ENCODE measurements at places on chromosomes 12 and 14.
A peak's percentile ranks its signal among the peaks of the same experiment; 100 is the strongest.

DNA sequence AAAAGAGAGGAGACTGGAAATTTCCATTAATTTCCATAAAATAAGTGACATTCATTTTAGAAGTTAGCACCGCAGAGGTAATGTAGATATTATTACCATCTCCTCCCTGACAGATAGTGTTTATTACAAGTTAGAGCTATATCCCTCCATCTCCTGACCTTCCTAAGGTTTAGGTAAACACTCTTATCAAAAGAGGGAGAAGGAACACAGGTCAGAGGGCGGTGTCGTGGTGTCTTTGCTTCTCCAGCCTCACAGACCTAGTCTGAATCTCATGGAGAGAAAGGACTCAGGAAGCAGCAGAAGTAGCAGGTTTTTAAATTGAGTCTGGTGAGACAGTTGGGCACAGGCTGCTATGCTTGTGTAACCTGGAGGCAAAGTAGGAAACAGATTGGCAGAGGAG, 11.5 kb upstream of the POC1B start:
- no peak for DNase-seq

DNA sequence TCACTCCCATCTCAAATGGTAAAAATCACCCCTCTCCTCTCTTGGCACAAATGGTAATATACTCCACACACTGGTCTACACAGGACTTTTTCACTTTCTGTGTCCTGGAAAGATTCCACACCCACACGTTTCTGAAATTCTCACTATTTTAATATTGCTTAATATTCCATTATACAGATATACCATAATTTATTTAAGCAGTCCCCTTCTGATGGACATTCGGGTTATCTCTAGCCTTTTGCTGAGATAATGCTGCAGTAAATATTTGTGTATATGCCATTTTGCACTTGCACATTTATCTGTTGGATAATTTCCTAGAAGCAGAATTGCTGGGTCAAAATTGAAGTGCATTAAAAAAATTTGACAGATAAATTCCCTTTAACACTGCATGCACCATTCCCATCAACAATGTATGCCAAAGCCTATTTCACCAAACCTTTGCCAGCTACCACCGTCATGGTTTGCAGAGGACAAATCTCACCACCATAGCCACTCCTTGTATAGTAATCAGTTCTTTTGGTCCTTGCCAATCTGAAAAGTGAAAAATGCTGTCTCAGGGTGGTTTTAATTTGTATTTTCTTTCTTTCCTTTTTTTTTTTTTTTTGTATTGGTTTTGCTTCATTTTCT, 15.5 kb upstream of the COL2A1 start:
- DNase-seq = no peak

DNA sequence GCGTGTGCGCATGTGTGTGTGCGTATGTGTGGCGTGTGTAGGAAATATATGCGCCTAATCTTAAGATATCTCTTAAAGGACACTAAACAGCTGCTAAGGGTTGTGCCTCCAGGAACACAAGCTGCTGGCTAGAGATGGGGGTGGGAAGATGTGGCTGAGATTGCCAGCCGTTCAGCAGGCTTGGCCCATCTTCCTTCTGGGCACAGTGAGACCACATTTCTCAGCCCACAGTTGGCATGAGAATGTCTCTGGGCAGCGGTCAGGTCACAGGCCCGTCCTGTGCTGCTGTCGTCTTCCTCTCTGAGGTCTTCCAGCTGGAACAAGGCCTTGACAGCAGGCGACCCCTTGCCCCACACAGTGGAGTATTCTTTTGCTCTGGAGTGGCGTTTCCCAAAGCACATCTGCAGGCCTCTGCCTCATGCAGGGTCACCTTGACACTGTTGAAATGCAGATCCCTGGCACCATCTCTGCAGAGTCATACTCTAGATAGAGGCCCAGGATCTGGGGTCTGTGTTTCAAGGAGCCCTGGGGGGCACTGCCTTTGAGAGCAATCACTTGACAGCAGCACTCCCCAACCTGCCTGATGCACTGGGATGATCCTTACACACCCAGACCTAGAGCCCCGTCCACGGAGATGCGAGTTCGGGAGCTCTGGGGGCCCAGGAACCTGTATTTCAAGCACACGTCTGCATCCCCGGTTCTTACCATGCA, 335.5 kb upstream of the SFSWAP start:
- no peak for DNase-seq

DNA sequence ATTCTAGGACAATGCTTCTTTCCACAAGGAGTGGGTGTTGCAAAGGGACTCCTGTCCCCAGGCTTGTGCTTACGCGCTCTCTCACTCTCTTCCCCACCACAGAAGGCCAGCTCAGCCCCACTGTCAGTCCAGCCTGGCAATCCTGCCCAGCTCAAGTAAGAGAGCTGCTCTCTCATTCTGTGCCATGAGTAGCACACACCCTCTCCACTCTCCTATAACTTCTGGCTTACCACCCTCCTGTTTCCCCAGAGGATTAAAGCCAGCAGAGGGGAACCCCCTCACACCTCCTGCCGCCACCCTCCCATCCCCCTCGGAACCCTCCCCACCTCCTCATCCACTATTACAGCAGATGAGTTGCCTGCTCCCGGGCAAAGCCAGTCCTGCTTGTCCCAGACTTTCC, 17.1 kb downstream of the NCKAP5L start:
- DNase-seq = no peak

DNA sequence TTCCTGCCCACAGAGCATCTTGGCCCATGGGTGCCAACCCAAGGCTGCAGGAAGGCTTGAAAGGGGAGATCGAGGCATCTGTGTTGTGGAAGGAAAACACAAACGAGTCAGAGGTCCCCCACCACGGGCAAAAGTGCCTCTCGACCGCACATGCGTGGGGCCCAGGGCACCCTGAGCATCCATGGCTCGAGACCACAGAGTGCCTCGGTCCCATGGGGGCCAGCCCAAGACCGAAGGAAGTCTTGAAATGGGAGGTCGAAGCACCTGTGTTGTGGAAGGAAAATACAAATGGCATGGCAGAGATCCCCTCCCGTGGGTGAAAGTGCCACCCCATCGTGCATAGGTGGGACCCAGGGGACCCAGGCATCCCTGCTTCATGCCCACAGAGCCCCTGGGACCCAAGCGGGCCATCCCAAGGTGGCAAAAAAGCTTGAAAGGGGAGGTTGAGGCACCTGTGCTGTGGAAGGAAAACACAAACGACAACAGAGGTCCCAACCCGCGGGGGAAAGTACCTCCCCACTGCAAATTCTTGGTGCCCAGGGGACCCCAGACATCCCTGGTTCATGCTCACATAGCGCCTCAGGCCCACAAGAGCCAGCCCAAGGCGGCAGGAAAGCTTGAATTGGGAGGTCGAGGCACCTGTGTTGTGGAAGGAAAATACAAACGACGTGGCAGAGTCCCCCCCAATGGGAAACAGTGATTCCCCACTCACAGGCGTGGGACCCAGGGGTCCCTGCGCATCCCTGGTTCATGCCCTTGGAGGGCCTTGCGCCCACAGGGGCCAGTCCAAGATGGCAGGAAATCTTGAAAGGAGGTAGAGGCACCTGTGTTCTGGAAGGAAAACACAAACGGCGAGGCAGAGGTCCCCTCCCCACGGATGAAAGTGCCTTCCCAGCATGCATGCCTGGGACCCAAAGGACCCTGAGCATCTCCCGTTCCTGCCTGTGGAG, 373.0 kb downstream of the ALG10 start:
- DNase-seq = peak; percentile 1

DNA sequence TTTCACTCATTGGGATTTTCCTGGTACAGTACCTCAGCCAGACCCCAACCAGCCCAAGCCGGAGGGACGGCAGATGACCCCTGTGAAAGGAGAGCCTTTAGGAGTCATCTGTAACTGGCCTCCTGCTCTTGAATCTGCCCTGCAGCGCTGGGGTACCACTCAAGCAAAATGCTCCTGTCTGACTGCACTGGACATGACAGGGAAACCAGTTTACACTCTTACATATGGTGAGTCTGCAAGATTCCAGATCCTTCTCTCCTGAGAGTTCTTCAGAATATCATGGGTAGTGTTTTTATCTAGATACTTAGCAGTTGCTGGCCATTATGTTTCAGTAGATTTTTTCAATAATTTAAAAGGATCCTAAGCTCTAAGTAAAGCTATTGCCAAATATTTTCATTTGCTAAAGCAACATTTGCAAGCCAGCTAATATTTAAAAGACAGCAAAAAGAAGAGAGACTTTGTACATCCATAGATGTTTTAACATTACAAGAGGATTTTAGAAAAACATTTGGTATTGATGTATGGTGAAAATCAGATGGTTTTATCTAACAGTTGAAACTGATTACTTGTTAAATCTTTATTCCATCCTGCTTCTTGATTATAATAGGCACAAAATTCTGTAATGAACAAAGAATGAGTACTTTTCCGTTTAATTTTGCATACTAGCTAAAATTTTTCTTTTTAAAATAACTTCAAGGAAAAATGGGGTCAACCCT, 85.1 kb upstream of the ATF1 start:
- DNase-seq = no peak

DNA sequence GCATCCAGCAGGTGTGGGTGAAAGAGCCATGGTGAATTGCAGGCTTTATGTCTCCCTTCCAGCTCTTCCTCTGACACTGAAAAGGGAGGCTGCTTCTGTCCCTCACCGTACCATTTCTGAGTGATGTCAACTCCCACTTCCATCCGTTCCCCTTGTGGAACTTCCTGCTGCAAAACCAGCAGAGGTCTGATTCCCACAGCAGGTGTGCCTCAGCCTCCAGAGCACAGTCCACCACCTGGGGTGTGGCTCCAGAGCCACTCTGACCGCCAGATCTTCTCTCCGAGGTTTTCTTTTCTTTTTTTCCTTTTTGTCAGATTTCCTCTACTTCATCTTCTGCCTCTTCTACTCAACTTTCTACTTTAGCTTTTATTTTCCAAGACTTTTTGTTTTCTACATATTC, 62.7 kb downstream of the CDC42BPB start:
- DNase-seq = no peak

DNA sequence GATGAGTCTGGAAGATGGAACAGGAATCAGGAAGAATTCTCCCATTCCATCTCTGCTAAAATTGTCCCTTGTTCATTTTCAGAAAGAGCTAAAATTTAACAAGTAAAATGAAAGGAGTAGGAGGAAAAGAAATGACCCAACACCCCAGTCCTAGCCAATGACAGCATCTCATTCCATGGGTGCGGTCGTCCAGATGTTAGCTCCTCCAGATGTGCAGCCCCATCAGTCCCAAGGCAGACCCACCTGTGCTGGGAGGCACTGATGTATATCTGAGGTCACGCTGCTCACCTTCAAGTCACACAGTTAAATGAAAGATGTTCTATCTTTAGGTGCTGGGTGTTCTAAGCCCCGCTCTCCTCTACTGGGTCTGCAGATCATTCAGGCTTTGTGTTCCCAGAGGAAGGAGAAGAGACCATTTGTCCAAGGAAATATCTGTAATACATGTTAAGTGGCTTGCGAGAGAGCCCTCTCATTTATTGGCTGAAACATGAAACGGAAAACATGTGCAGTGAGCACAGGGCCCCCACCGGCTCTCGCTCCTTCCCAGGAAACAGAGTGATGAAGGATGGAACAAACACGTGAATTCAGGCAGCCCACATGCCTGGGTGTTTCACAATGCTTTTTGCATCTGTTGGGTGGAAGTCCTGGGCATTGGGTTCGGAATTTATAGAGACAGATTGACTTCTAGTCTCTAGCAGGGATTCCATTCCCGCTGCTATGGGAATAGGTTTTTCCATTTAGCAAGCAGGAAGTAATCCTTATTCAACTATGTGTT, 294.6 kb downstream of the NUAK1 start:
- DNase-seq = no peak
